ENCODE measurements at places on chromosomes 3 and 15.
A peak's percentile ranks its signal among the peaks of the same experiment; 100 is the strongest.

DNA sequence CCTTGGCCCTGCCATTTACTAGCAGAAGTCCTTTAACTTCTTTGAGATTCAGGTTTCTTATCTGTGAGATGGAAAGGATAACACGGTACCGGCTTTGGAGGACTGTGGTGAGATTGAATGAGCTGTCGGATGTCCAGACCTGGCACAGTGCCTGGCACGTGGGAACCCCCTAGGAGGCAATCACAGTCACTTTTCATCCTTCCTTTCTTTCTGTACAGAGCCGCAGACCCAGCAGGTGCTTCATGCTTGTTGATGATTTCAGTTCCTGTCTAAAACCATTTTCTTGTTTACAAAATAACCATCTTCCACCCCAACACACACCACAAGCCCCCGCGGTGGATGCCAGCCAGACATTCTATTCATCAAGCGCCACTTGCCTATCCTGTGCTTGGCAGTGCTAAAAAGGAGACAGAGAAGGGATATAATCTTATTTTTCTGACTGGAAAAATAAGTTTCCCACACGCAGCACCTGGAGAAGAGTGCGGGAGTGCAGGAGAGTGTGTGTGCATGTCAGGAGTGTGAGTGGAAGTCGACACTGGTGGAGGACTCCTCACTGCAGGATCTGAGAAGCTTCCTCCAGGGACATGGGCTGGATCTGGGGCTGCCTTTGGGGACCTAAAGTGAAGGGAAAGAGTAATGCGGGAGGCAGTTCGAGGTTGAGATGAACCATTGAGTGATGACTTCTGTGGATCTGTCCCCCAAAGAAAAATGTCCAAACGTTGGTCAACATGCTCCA lies 85.7 kb downstream of the ST6GAL1 start:
- DNase-seq, result no peak

DNA sequence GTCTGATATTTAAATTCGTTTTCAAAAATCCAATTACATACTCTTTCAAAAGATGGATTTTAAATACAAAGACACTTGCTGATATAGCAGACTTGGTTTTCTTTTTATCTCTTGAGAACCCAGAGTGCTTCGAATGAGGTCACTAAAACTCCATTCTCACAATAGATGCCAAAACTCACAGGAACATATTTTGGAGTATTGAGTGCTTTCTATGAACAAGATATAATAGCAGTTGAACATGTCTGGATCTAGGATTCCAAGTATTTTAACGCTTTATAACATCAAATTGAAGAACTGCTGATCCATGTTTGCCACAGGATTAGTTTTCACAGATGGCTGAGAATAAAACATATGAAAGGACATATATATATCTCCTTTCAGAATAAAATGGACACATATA lies 113.2 kb downstream of the SAMMSON start:
- no peak for DNase-seq

DNA sequence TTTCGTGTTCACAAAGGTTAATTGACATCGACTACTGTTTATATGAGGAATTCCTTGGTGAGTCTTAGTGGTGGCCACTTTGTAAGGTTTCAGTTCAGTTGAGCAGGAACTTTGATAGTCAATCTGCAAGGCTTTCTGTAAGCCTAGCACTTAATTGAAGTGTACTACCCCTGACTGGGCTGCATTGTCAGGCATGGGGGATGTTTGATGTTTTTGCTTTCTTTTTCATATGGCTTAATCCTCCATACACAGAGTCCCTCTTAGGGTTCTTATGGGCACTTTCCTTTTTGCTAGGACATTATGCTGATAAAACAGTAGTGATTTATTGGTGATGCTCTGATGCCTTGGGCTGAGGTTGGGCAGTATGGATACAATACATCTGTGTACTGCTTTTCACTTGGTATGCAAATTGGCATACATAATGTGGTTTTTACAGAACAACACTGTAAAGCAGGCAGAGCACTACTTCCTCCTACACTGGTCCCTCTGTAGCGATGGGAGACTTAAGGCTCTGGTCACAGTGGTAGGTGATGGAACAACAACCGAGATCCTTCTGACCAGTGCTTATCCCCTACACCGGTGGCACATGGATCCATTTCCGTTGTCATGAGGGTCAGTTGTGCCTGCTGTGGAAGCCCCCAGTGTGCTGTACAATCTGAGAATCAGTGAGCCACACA lies 261.0 kb downstream of the MFSD1 start:
- no peak for DNase-seq

DNA sequence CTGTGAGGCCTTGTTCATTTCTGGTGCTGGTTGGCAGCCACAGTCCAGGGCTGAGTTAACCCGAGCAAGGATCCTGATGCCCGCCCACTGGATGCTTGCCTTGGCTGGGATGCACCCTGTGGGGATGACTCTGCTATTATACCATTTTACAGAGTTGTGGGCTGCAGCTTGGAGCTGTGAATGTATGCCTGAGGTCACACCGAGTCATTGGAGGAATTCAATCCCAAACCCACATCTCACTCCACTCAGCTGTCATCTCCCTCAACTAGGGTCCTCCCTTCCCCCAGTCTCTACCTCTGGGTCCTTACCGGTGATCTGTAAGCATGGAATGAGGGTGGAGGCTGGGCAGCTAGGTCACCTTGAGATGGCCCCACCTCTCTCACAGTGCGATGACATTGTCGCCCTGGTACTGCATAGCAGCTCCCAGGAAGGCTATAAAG lies 22.1 kb downstream of the MAPKAPK3 start:
- DNase-seq, result peak; percentile 74

DNA sequence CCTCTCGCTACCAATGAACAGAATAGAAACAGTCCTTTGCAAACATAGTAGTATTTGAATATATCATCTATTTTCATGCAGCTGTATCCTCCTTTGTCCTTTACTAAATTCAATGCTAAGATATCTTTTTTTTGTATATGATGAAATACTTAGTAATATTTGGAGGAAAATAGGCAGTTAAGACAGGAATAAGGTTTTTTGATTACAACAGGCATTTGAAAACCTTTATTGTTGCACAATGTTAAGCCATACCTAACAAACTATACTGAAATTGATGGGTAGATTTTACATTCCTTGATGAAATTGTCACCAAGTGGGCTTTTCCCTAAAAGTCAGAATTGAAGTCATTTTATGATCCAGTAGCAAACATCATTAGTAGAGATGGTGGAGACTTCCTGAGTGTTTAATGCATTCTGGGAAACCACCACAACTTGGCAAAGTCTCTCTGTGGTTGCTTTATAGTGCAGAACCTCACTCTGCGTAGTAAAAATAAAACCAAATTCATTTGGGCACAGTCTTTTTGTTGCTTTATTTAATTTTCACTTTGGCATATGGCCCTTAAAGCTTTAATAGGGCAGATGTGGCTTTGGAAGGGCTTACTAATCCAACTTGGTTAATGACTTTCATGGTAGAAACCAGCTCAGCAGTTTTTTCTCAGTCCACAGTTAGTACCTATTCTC lies 216.0 kb downstream of the DIPK2A start:
- DNase-seq, result peak; percentile 76

GRCh38 chr3:85706130-85706529 lies 747.3 kb downstream of the CADM2 start:
- no peak for DNase-seq

DNA sequence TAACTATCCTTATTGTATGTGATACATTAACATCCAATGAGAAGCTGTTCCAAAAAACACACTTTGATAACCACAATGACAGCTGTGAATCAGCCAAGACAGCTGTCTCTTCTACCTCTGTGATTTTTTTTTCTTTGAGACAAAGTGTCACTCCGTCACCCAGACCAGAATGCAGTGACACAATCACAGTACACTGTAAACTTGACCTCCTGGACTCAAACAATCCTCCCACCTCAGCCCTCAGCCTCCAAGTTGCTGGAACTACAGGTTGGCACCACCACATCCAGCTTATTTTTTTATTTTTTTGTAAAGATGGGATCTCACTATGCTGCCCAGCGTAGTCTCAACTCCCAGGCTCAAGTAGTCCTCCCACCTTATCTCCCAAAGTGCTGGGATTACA lies 73.5 kb upstream of the TMCO5A start:
- DNase-seq, result no peak

- DNase-seq, result no peak
Measured at GRCh38 chr3:78900880-78901279, 866.9 kb downstream of the ROBO1 start.

GRCh38 chr3:185062191-185062590 lies 90.7 kb downstream of the C3orf70 start:
- no peak for DNase-seq

GRCh38 chr15:67765701-67766100 lies 59.6 kb upstream of the SKOR1 start:
- no peak for DNase-seq

- DNase-seq, result no peak
Measured at GRCh38 chr15:94004697-94005096, 226.7 kb upstream of the MCTP2 start.

DNA sequence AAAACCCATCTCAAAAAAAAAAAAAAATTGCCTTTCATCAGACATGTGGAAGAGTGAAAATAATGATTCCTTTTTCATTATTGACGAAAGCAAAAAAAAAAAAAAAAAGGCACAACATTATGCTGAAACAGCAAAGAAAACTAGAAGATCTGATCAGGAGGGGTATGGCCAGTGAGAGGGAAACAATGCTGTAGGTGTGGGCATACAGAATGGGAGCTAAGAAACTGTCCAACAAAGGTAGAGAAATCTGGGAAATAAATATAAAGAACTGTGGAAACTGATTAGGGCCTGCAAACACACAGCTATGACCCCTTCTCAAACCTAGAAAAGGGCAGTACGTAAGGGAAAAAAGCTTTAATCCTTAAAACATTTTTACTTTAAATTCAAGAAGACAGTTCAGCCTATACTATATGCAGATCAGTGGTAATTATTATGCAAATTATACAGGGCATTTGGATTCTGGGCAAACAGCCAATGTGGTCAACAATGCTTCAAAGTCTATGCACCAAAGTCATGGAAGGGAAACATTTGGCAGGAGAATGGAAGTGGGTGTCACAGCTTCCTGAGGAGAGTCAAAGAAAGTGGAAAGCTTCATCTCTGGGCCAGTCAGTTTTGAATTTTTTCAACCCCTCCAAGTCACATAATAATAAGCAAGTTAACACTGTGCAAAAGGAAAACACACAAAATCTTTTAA lies 68.3 kb upstream of the SLC12A8 start:
- DNase-seq, result peak; percentile 16

GRCh38 chr3:146464783-146465182 lies 4.6 kb downstream of the PLSCR2 start:
- DNase-seq, result no peak

GRCh38 chr3:99852851-99853250 lies 35.2 kb downstream of the CMSS1 start:
- DNase-seq, result no peak

DNA sequence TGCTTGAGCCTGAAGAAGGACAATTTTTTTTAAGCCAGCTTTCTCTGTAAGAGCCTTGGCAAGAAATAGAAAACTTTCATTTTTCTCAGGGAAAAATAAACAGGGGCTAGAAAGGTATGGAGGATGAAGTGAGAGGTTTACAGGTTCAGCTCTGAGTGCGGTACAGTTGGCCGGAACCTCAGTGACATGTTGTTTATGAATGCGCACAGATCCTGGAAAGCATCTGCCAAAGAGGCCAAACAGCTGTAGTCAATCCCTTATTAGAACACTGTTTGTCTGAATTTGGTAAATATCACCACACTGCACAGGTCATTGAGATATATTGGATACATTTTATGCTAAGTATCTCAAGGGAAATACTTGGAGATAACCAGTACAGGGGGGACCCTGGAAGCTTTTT lies 561.8 kb upstream of the MDFIC2 start:
- DNase-seq, result no peak

DNA sequence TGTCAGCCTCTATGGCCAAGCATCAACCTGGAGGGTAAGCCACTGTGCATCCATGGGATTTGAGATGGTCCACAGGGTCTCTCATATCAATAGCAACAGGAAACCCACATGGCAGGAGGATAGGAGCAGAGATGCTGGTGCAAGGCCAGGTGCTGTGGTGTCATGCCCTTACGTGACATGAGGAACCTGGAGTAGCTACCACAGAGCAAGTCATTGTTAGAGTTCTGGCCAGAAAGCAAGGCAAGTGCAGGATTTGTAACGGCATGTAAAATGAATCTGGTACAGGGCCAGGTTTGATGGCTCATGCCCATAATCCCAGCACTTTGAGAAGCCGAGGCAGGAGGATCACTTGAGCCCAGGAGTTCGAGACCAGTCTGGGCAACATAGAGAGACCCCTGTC lies 14.8 kb upstream of the ZNF774 start:
- DNase-seq, result no peak

DNA sequence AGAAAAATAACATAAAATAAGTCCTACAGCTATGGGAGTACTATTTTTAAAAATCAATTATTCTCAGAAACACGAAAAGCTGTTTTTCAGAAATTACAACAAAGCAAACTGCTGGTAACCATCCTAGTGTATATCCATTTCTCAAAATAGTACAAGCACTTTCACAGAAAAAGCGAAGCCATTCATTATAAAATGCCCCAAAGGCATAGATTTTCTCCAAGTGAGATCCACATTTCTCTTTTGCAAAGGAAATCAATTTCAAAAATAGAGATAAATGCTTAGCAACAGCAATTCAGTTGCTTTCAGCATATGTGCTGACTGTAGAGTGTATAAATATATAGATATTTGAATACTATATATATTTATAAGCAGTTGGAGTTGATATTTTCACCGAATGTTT lies 1266.3 kb downstream of the SI start:
- no peak for DNase-seq

DNA sequence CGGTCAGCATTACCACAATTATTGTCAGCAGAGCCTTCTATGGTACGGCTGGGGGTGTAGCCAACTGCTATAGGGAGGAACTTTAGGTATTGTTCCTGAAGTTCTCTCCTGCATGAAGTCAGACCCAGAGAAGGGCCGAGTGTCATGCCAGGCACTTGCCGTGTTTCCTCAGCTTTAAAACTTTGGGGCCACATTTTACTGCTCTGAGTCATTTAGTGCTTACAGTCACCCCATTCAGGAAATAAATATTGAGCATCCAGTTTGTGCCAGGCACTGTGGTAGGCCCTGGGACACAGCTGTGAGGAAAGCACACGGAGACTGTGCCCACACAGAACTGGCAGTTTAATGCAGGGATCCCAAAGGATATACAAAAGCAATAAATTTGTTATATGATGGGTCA lies 54.5 kb upstream of the APEH start:
- no peak for DNase-seq

DNA sequence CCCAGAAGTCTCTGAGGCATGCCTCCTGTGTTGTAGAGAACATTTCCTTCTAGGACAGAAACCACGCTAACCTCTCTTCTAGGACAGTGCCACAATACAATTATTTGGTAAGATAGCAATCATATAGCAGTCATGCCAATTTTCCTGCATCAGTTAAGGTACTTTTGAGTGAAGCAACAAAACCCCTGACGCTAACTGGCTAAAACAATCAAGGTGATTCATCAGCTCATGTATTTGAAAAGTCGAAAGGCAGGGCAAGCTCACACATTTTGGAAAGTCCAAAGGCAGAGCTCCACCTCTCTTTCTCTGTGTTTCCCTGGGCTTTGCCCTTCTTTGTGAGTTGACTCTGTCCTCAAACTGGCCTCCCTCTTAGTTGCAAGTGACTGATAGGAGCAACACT lies 10.1 kb downstream of the TERC start:
- DNase-seq, result no peak

- DNase-seq, result no peak
Measured at GRCh38 chr15:63066272-63066671, 23.7 kb downstream of the TPM1 start.

Data from stromal cell of bone marrow (primary cell).